Hematopoietic multipotent progenitor cell treated with erythropoietin and hydrocortisone succinate and interleukin-3 and kit ligand, for 8 days (in vitro differentiated cells): ENCODE measurements at places on chromosomes 2 and 18.

DNA sequence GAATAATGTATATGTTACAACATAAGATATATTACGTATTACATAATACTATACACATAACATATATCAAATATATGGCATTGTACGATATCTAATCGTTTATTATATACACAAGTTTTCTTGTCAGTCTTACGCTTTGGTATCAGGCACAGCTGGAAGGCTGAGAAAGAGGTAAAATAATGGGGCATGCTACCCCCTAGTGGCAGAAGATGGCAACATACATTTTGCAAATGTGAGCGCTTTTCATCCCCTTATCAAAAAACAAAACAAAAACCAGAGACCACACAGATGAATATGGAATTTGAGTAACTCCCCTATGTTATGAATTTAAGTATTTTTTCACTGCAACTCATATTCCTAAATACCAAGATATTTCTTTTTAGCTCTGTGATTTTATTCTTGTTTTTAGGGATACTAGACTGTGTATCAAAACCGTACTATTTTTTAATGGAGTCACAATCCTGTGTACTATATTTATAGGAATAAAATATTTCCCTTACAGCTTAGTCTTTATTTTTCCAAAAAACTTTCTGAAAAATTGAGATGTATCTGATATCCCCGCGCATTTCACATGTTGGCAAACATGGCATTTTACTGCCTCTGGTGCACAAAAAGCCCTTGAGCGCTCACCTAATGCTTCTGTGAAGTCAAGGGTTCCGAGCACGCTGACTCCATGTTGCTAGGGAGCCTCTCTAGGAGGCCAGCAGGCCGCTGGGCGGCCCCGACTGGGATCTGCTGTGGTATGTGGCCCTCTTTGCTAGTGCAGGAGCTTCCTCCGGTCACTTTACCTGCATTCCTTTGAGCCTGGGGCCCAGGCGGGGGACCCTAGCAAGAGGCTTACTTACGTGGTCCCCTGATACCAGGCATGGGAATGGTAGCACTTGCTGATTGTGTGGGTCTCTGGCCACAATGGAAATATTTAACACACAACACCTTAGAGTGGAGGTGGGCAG is 62.5 kb downstream of the SLC4A3 start:
- DNase-seq: peak; percentile 59

DNA sequence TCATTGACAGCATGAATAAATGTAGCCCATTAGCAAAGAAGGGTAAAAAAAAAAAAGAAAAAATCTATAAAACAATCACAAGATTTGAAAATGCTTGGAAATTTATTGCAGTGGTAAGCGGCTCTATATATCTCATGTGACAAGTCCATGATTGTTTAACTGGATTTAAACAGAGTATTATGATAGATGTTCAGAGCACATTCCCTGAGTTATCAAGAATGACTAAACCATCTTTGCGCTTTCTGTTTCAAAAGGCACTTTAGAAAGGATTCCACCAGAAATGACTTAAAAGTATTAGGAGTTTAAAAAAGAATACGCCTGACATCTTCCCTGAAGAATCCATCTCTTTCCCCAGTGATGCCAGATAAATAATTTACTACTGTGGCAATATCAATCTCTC is 409.5 kb upstream of the UBE2E3 start:
- DNase-seq: no peak

DNA sequence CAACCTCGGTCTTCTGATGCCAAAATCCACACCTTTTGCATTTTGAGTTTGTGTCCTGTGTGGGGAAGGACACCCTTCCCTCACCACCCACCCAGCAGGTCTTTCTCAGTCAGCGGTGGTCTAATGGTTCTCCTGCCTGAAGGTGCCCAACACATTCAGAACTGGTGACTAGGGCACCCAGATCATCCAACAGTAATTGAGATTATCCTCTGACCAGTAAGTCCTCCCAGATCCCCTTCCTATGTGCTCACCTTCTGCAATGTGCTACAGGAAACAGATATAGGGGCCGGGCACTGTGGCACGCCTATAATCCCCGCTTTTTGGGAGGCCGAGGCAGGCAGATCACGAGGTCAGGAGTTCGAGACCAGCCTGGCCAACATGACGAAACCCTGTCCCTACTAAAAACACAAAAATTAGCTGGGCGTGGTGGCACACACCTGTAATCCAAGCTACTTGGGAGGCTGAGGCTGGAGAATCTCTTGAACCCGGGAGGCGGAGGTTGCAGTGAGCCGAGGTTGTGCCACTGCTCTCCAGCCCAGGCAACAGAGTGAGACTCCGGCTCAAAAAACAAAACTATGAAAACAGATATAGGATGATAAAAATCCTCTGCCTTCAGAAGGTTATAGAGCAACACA is 56.2 kb downstream of the REEP1 start:
- DNase-seq: no peak

DNA sequence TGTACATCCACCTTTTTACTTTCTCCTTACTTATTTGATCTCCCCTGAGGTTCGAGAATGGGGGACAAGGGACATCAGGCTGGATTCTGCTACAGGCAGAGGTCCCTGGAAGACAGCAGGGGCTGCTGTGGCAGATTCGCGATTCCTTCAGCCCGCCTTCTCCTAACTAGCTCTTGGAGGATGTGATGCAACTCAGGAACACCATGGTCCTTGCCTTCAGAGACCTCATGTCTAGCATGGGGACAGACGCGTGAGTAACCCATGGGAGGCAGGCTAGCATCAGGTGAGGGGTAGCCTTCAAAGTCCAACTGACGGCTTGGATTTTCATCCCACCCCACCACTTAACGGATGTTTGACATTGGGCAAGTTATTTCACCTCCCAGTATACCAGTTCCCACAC is 869 bp upstream of the TCF23 start:
- DNase-seq: no peak

DNA sequence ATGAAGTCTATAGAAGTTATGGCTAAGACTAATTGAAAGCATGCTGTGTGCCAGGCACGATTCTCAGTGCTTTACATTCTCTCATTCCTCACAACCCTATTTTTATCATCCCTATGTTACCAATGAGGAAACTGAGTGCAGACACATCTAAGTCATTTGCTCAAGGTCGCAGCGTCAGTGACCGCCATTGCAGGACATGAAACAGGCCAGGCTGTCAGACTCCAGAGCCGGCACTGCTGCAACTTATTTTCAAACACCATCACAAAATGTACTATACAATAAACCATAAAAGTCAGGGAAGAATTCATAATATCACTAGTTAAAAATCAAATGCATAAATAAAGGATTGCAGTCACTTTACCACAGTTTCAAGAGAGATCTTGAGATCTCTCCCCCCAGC is 5.6 kb downstream of the STK39 start:
- DNase-seq: no peak

DNA sequence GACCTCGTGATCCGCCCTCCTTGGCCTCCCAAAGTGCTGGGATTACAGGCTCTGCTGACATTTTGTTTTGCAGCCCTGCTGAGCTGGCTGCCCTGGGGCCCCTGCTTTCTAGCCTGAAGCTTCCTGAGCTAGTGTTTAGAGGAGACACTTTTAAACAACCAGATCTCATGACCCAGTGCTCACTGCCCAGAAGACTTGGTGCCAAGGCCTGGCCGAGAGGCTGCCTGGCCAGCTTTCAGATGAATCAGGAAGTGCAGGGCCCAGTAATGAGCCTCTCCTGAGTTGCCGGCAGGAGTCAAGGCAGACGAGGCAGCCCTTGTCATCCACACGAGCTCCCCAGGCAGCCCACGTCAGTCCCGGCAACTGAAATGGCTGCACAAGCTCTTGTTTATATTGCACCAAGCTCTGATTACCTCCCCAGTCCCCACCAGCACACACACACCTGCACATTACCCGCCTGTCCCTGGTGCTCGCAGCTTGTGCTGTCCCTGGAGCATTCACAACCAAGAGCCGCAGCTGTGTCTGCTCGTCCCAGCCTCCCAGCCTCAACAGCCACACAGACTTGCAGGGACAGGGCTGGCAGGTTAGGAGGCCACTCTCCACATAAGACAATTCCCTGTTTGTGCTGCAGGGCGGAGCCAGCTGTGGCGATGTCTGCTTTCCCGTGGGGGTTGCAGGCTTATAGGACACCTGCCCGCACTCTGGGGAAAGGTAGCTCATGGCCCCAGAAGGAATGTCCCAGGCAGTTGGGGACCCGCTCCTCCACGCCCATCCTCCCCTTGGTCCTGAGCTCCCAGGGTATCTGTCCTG is 331.2 kb upstream of the MYT1L start:
- no peak for DNase-seq

DNA sequence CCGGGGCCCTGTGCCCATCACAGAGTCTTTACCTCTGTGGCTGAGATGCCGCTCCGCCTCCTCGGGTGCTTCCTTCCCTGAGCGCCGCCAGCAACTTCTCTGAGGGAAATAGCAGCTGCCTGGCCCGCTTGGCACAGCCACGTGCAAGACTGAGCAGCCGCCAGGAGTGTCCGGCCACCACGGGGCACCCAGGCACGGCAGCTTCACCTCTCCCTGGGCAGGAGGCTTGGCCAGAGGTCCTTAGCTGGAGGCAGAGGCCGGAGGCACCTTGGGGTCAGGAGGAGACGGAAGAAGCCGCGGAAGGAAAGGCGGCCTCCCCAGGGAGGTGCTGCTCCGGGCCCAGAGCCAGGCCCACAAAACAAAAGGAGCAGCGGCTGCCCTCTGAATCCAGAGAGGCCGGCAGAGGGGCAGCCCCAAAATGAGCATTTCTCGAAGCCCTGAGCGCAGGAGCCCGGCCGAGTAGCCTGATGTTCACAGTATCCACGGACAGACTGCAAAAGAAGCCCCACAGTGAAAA is 6.0 kb upstream of the LIMS2 start:
- DNase-seq: no peak

GRCh38 chr2:173075781-173076580 is at the start of gene MAP3K20:
Gene MAP3K20, plus strand, starts transcription at chr2:173075846. Its CDS starts 15,186 bp downstream, at chr2:173091032.
- DNase-seq: peak; percentile 74

GRCh38 chr18:4653418-4653817 is 198.3 kb upstream of the DLGAP1 start:
- DNase-seq: no peak

DNA sequence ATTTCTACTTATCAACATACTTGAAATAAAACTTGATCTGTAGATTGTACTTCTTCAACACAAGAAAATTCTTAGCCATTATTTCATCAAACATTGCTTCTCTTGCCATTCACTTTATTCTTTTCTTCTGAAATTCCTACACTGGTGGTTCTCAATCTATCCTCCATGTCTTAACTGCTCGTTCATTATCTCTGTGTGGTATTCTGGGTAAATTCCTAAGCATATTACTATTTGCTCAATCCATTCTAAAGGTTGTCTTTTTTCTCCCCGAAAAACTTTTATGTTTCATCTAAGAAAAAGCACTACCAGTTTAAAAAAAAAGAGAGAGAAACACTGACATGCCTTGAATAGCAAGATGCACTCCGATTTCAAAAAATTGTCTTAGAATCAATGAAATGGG is 18.0 kb downstream of the SP3 start:
- no peak for DNase-seq

- no peak for DNase-seq
These were observed 290.2 kb upstream of the SESTD1 start for GRCh38 chr2:179554639-179555386.

- no peak for DNase-seq
These were observed 8.4 kb downstream of the SCLY start for GRCh38 chr2:238069021-238069709.

DNA sequence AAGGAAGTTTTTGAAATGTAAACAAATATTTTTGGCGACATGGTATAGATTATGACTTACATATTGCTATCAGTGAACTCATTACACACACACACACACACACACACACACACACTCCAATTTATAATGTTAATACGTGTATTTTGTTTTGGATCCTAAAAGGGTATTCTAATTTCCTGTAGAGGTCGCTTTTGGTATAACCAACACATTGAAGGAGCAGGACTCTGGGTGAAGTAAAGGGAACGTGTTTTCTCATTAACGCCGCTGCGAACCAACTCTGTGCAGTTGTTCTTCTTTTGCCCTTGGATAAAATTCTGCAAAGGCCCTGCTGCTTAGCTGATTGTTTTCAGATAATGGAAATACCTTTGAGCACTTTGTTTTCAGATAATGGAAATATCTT is 190.4 kb downstream of the PMAIP1 start:
- DNase-seq: peak; percentile 45

DNA sequence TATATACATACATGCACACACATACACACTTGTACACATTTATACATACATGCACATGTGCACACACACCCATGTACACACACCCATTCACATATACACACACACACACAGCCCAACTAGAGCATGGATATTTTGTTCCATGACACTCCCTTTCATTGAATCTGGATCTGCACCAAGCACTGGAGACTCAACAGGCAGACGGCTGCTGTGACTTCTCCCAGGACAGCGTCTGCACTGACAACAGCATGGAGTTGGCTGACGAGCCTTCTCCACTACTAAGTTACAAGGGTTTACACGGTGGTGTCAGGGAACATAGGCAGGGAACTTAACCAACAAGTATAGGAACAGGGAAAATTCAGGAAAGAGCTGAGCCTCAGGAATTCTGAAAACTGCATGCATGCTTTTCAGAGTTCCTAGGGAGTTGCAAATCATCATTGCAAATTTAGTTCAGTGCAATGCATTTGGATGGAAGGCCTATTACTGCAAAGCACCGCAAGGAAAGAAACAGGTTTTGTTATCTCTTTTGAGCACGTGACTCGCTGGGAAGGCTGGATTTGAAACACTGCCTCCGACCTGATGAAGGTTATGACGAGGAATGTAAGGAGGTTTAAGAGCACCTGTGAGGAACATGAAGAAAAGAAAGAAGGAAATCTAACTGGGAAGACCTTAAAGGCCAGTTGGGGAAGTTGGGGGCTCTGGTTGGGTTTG is 35.9 kb downstream of the TMEM18 start:
- no peak for DNase-seq

GRCh38 chr2:223668302-223668998 is 66.3 kb upstream of the SCG2 start:
- DNase-seq: no peak

DNA sequence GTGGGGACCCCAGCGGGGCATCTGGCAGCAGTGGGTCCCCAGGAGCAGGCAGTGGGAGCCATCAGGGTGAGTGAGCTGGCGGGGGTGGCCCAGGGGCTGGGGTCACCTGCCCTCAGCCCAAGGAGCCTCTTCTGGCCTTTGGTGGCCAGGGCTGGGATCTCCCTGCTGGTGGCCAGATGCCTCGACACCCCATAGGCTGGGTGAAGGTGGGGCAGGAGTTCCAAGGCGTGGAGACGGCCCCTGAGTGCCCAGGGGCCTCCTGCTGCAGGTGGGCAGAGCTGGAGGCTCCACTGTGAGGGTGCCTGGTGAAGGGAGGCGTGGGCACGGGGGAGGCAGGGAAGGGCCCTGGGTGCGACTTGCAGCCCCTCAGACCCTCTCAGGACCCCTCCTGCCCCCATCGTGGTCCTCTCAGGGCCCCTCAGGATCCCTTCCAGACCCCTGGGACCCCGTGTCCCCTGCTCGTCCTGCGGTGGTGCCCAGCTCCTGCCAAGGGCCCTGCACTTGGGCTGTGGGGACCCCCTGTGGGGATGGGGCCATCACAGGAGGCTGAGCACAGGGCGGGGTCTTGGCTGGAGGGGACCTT is 5.0 kb upstream of the GPR35 start:
- DNase-seq: no peak

GRCh38 chr2:67950919-67951318 is 111.9 kb downstream of the C1D start:
- no peak for DNase-seq
